ENCODE measurements at places on chromosomes 6 and 20.

- DNase-seq: no peak
Measured at GRCh38 chr6:56223995-56224394, 23.4 kb downstream of the COL21A1 start.

DNA sequence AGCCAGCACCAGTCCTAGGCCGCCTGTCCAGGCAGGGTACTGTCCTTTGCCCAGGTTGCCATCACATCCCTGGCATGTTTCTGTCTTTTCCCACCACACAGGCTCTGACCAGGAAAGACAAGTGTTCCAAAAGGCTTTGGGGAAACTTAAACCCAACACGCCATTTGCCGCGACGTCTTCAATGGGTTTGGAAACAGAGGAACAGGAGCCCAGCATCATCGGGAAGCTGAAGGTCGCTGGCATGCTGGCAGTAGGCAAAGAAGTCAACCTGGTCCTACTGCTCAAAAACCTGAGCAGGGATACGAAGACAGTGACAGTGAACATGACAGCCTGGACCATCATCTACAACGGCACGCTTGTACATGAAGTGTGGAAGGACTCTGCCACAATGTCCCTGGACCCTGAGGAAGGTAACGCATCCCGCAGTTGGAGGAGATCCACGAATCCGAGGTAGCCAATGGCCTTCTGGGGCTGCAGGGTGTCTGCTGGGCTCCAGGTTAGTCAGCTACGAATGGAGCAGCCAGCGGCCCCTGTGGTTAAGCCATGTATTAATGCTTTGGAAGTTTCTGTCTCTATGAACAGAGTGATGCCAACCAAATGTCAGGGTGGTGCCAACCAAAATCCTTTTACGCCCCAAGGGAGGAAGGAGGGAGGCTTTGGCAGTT lies 36.2 kb downstream of the TGM3 start:
- no peak for DNase-seq

DNA sequence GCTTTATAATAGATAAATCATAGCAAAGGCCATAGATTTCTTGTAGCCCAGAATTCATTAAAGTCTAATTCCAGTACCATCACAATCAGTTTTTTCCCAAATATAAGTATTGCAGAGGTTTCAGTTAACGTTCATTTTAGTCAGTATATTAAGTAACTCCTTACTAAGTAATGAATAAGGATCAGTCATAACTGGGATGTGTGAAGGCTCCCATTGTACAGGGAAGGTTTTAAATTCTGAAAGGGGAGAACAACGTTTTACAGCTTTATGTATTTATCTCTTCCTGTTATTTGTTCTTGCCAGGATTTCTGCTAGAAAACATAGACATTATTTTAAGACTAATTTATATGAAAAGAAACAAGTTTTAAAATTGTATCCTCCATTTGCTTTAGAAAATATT lies 215.5 kb upstream of the LAMP5 start:
- no peak for DNase-seq

- no peak for DNase-seq
Measured at GRCh38 chr6:152338335-152339125, 298.6 kb downstream of the SYNE1 start.

- no peak for DNase-seq
Measured at GRCh38 chr20:51379601-51380341, 162.7 kb downstream of the NFATC2 start.

DNA sequence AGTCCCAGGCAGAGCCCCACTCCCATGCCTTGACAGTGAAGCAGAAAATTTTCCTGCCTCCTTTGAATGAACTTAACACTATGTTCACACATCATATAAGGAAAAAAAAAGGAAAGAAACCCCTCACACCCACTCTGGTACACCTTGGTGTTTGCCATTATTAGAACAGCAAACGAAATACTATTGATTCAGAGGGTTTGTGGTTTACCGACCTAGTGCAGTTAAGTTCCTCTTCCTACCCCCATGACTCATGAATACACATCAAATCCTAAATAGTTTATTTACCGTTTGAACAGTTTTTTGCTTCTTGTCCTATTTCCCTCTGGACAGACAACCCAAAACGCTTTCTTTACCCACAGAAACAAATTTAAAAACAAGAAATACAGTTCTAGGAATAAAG lies 237.7 kb downstream of the FOXA2 start:
- no peak for DNase-seq

GRCh38 chr20:46349742-46350056 lies 41.4 kb upstream of the CDH22 start:
- no peak for DNase-seq

- no peak for DNase-seq
Measured at GRCh38 chr6:4374216-4374615, 238.8 kb upstream of the ECI2 start.

- DNase-seq: no peak
Measured at GRCh38 chr6:156988276-156989158, 211.3 kb downstream of the ARID1B start.

DNA sequence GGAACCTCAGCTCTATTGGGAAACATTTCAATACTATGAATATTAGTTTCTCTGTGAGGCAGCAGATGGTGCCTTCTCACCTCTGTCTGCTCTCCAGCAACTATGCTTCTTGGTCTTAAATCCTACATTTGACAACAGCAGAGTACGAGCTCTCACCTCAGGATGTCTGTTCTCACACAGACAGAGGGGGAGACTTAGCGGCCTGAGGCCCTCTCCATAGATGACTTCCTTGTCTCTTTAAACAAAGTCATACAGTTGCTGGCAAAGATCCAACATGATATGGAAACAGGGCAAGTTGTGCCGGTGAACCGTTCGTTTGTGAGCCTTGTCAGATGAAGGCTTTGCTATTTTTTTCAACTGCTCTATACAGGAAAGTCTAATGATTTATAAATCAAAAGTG lies 43.7 kb upstream of the GABRR1 start:
- DNase-seq: no peak

DNA sequence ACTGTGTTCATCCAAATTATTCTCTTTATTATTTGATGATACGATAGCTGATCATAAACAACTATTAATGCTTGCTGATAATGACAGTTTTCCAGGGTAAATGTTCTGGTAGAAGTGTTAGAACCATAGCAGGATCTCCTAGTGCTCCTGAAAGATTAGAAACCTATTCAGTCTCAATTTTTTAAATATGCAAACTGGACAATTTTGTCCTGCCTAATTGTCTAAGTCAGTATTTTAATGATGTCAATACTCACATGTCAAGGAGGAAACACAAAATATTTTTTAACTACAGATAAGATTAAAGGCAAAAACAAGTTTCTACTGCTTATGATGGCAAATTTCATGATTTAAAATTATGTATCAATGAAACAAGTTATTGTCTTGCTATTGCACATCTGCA lies 233.9 kb downstream of the RFPL4B start:
- DNase-seq: no peak

DNA sequence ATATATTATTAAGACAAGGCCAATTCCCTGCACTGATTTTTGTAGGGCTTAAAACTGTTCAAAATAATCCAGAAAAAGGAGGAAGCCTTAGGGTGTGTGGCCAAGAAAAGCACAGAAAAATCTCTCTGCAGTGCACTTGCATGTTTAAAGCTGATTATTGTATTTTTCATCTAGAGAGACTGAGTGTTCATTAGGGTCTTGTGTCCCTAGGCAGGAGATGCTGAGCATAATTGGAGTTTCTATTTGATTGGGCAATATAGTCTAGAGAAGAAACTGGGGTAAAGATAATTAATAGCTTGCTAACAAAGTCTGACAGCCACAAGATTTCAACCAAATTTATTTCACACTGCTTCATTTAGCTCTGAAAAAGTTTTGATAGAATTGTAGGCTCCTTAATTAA lies 2.4 kb downstream of the FLRT3 start:
- no peak for DNase-seq

GRCh38 chr6:151385177-151385576 lies 6.2 kb downstream of the ZBTB2 start:
- no peak for DNase-seq

GRCh38 chr20:2542361-2542760 lies 6.0 kb downstream of the TMC2 start:
- DNase-seq: no peak

GRCh38 chr6:43204271-43205105 lies 22.5 kb downstream of the CUL9 start:
- no peak for DNase-seq

GRCh38 chr20:59825944-59826759 lies 107.3 kb downstream of the SYCP2 start:
- DNase-seq: no peak

- no peak for DNase-seq
Measured at GRCh38 chr6:5744497-5744896, 262.2 kb downstream of the NRN1 start.

GRCh38 chr20:49054056-49054643 lies 8.0 kb downstream of the CSE1L start:
- DNase-seq: no peak

DNA sequence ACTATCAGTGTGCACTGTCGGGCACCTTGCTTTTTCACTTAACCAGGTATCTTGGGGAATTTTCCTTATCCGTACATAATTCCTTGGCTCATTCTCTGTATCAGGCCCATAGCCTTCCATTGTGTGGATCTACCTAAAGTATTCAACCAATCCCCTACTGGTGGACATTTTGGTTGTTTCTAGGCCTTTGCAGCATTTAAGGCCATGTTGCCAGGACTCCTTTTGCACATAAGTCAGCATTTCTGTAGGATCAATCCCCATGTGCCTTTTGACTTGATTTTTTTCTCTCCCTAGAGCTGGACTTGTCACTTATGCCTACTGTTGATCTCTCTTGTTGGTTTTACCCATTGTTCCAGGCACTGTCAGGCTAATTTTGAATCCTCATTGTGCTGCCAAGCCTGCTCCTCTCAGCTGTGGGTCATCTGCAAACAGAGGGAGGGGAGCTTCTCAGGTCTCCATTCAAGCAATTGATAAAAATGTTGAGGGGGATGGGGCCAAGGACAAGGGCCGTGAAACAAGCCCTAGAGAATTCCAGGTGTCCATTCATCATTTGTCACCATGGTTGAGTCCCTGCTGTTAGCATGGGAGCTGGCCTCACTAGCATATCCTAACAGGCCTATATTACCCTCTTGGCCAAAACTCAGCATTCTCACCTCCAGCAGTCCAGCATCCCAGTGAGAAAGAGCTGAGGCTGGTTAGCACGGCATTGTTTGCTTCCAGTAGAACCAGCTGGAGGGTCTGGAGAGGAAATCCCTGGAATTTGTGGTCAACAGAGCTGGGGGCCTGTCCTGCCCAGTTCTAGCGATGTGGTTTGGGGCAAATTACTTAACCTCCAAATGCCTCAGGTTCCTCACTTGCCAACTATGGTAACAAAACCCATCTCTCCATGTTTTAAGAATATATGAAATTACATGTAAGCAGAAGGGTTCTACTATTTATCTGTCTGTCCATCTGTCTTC lies 178.4 kb downstream of the MRPL14 start:
- DNase-seq: no peak

DNA sequence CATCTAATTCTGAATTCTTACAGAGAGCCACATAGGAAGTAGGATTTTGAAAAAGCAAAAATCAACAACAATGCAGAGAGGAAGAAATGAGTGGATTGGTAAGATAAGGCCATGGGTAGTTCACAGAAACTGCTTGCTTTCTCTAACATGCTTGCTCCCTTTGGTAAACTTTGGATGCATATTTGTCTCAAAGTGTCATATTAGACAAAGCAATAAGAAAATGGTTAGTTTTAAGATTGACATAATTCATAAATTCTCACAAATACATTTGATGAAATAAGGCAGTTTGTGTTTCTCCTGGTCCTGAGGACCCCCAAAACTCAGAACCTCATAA lies 31.7 kb downstream of the UTRN start:
- no peak for DNase-seq

GRCh38 chr6:7991536-7991935 lies 72.7 kb downstream of the BLOC1S5 start:
- DNase-seq: no peak

DNA sequence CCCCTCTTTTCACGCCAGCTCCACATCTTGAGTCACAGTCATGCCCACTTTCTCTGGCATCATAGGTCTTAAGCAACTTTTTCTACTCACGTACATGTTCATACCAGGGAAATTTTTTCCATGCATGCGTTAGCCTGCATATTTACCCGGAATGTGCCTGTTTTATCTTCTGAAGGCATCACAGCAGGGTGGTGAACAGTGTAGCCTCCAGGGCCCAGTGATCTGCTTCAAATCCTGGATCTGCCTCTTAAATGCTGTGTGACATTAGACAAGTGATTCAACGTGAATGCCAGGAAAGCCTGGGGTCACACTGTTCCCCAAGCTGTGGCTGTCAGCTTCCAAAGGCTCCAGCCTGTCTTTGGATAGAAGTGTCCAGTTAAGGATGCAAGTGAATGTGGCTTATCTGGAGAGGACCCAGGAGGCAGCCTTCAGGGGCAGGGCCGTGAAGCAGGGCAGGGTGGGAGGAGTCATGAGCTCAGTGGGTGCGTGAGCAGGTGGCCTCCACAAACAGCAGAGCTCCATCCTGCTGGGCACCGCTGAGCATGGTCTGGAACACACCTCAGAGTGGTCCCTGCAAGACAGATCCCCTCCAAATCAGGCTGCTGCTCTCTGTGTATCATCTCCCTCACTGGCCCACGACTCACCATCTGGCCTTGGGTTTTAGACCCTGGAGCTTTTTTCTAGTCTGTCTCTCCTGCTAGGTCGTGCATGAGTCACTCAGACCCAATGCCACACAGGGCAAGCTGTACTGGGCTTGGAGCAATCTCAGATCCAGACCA lies 30.4 kb upstream of the CD93 start:
- no peak for DNase-seq

DNA sequence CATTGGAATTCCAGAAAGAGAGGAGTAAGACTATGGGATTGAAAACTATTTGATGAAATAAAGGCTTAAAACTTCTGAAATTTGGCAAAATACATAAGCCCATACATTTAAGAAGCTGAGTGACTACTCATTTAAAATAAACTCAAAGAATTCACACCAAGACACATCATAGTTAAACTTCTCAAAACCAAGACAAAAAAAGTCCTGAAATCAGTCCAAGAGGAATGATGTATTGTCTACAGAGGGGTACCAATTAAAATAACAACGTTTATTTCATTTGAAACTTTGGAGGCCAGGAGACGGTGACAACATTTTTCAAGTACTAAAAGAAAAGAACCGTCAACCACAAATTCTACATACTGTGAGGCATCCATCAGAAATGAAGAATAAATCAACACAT lies 841.4 kb upstream of the MAP3K7 start:
- no peak for DNase-seq

GRCh38 chr6:100336876-100337275 lies 127.8 kb downstream of the SIM1 start:
- no peak for DNase-seq

DNA sequence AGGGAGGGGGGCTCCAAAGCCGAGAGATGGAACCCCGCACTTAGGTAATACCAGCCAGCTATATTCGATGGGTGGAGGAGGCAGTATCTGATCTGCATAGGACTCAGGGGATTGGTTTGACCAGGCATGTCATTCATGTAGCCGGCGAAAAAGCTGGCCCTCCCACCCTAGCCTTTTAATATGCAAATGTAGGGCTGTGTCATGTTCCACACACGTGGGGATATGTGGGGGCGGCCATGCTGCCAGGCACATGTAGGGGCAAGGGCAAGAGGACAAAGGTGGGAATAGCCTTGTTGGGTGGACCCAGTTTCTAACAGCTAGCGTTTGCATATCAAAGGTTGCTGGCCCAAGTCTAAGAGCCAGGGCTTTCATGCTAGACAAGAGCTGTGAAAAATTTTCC lies 39.1 kb upstream of the DDR1 start:
- DNase-seq: no peak
